Dermis microvascular lymphatic vessel endothelial cell (primary cell): ENCODE measurements at places on chromosomes 2 and 18.

- no peak for DNase-seq
These were observed 217.9 kb upstream of the PID1 start for GRCh38 chr2:229489016-229489415.

GRCh38 chr2:9251154-9252001, 44.8 kb downstream of the ASAP2 start:
- DNase-seq: peak; percentile 78

GRCh38 chr2:121281694-121282093, 3.3 kb downstream of the TFCP2L1 start:
- DNase-seq: no peak

DNA sequence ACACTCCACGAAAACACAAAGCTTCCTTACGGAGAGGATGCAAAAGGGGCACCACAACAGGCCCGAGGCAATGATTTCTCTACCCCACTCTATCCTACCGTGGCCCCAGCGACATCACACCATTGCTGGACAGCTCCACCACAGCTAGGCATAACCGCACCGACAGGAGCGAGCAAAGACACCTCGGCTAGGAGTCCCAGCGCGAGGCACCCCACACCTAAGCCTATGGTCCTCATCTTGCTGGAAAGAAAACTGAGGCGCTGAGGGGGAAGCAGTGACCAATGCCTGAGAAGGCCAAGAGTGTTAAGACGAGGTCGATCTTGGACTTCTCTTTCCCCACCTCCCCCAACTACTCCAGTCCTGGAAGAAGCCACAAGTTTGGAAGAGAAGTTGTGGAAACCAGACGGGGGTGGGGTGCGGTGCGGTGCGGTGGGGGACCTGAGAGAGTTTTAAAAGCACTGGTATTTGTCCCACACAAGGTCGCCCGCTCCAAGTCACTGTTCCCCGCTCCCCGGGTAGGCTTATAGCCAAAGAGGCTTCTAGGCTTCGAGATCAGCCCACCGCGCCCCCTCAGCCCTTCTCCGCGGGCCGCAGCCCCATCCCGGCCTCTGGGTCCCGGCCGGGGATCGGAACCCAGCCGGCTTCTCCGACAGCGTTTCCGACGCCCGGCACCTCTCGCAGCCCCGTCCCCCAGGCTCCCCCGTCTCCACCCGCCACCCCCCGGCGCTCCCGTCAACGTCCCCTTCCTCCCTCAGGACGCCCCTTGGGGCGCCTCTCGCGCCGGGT, 766 bp downstream of the PDE6D start:
- DNase-seq: peak; percentile 7

DNA sequence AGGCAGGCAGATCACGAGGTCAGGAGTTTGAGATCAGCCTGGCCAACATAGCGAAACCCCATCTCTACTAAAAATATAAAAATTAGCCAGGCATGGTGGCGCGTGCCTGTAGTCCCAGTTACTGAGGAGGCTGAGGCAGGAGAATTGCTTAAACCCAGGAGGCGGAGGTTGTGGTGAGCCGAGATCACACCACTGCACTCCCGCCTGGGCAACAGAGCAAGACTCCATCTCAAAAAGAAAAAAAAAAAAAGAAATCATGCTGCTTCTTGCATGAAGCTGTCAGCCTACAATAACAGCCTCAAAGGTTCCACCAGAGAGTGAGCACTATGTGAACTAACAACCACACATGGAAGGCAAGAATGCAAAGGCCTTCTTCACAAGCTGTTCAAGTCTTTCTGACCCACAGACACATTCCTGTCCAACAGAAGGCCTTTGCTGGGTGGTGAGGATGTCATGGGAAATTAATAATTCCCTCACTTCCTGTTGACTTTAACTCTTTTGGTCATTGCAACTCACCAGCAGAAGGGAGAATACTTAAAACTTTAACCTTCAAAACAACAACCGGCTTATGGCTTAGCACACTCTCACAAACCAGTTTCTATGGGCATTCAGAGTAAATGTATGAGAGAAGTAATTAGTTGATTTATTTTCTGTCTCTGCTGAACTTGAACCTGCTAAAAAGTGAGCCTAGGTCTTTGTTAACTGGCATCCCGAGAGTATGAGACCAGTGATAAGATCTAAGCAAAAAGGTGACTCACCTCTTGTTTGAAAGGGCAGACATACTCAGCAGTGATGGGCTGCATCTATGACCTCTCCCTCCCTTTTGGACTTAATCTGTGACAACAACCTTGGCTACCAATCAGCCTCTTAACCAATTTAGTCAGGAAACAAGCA, 11.8 kb downstream of the PLEKHM3 start:
- peak; percentile 30 for DNase-seq

DNA sequence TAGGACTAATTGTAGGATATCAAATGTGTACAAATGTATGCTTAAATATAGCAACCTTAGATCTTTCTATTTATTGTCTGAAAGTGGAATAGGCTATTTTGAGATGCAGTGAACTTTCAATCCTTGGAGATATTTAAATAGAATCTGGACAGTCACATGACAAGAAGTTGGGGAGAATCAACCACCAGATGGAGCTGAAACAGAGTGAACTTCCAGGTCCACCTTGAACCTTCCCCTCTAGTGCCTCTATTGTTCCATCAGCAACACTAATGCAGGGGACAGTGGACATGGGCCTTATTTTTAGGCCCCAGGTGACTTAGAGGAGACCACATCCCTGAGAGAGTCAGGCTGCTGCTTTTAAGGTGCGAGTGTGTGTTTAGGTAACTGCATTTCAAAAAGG, 37.0 kb upstream of the CRIM1 start:
- no peak for DNase-seq

DNA sequence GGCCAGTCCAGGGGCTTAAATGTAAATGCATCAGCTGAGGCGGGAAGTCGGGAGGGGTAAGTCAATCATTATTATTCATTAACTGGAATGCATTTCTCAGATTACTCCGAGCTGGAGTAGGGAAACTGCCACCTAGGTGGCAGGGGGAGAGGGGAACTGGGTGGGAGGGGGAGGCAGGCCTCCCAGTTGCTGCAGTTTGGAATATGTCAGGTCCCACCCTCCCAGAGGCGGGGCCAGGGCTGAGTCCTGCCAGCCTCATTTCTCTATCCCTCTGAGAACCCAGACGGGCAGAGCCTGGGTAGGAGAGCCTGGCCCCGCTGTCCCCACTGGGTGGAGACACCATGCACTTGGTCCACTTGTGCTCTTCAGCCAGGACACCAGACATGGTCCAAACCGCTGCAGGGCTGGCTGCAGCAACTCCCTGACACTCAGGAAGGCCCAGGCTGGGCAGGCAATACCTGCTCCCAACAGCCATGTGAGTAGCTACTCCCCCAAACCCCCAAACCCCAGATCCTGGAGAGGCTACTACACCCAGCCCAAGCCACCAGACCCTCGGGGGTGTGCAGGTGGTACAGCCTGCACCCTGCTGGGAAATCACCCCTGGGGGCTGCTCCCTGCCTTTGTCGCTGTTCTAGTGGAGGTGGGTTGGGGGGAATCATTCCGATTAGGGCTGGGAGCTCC, at the start of gene GPBAR1:
Gene GPBAR1 (plus strand): TSS at position 274 of the 681 bp plus-strand sequence. CDS start 1,710 bp downstream, outside the sequence.
- DNase-seq: no peak

- no peak for DNase-seq
These were observed 196.5 kb downstream of the LNPK start for GRCh38 chr2:175805442-175806124.

DNA sequence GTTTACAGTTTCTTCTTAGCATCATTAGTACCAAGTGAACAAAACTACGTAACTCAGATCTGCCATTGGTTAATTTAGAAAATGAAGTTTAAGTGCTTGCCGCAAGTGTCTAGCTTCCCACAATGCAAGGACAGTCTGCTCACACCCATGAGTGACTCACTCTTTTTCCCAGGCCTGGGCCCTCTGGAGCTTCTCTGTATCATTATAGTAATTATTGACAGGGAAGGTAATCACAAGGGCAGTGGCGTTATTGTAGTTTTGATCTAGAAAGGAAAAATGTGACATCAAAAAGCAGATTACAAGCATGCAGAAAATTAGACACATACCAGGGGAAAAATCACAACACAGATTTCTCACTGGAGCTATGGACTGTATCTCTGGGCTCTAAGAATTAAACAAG, 38.5 kb downstream of the NPC1 start:
- DNase-seq: no peak

DNA sequence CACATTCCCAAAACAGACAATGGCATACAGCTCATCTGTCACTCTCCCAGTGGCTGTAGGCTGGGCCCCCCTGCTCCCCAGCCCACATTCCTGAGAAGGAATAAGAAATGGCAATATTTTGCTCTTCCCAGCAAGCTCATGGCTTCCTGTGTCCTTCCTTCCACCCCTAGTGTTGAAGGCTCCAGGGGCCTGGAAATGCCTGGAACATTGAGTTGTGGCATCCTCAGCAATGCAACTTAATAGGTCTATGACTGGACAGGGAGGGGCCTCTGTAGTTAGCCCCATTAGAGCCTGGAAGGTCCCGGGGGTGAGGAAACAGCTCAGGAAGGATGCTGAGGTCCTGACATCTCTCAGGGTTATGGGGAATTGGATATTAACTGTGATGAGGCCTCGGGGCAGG, 3.3 kb downstream of the KIF3C start:
- no peak for DNase-seq

DNA sequence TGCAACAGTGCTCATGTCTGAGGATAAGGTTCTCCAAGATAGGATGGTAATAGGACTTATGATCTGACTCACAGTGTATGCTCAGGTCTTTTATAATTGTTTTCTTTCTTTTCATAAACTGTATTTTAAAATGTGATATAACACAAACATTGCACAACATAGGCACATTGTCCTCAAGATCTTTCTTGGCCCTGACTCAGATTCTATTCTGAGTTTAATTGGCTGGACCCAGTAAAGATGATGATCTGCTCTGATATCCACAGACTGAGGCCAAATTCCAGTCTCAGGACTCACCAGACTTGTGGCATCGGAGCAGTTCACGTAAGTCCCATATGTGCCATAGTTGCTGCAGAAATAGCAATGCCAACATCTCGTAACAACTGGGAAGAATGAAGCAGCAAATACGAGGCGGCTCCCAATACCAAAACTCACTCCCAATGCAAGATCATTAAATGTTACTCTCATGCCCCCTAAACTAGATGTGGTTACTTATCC, 448.9 kb upstream of the SLC14A2 start:
- no peak for DNase-seq

- no peak for DNase-seq
These were observed 251.1 kb downstream of the INSIG2 start for GRCh38 chr2:118339386-118339785.

GRCh38 chr2:231932711-231932970, 6.4 kb upstream of the NPPC start:
- no peak for DNase-seq

GRCh38 chr2:99678625-99679024, 188.8 kb upstream of the REV1 start:
- no peak for DNase-seq

- DNase-seq: no peak
These were observed 16.5 kb upstream of the FIGN start for GRCh38 chr2:163752267-163752666.

GRCh38 chr2:225458431-225459117, 59.1 kb downstream of the NYAP2 start:
- no peak for DNase-seq

DNA sequence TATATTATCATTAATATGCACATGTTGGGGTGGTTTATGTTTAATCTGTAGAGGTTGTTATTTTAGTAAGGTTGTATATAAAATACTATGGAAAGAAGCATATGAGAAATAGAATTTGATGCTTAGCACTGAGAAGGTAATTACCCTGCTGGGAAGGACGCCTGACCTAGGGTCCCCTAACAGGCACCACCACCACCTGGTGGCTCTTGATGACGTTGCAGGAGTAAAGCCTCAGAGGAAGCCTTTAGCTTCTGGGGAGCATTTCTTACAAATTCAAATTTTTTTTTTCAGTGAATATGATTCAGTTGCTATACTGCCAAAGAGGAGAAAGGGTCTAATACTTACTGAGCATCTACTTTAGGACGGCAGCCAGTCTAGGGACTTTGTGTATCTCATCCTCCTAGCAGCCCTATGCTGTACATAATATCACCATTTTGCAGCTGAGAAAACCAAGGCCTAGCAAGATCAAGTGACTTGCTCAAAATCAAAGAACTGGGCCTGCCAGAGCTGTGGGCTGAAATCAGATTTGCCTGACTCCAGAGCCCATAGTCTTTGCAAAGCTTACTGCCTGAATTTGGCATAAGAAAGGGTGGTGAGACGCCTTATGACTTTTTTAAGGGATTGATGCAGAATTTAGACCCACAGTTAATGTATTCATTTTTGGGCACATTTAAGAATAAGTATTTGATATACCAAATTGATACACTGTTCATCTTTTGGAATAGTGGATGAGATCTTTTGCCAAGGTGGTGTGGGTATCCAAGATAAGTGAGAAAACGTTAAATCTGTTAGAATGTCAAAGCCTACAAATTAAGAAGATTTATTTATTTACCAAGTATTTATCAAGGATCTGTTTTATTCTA, 78.8 kb upstream of the GAREM1 start:
- DNase-seq: peak; percentile 44
